HuH-7 (cell line): ENCODE measurements at places on chromosomes 6 and 20.
A peak's percentile ranks its signal among the peaks of the same experiment; 100 is the strongest.

- DNase-seq, result no peak
Measured at GRCh38 chr6:148128014-148128730, 214.5 kb upstream of the SASH1 start.

DNA sequence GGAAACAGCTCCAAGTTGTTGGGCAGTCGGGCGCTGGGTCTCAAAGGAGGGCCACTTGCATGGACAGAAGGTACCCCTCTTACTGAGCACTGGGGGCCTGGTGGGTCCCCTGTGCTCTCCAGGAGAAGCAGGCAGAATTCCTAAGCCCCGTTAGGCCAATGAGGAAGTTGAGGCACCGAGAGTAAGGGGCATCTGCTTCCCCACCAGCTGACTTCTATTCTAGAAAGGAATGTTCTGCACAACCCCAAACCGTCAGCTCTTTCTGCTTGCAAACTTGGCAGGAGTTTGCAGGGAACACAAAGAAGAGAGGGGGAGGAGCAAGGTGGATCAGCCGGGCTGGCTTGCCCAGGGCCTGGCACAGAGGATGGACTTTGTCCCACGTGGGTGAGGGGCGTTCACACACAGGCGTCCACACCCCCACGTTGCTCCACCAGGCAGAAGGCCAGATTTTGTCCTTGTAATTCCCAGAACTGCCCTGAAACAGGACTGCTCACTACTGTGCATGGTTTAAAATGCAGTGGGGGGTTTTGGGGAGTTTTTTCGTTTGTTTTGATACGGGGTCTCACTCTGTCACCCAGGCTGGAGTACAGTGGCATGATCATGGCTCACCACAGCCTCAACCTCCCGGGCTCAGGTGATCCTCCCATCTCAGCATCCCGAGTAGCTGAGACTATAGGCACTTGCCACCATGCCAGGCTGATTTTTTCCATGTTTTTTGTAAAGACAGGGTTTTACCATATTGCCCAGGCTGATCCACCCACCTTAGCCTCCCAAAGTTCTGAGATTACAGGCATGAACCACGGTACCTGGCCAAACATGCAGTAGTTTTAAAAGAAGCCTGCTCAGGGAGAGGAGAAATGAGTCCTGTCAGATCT lies 93.3 kb downstream of the SNX5 start:
- no peak for DNase-seq

GRCh38 chr20:42181064-42181463 lies 562.9 kb upstream of the CHD6 start:
- no peak for DNase-seq

GRCh38 chr6:11381801-11382513 lies 149.5 kb upstream of the NEDD9 start:
- DNase-seq, result no peak

- DNase-seq, result no peak
Measured at GRCh38 chr20:62601172-62601571, 41.1 kb upstream of the SLCO4A1 start.

DNA sequence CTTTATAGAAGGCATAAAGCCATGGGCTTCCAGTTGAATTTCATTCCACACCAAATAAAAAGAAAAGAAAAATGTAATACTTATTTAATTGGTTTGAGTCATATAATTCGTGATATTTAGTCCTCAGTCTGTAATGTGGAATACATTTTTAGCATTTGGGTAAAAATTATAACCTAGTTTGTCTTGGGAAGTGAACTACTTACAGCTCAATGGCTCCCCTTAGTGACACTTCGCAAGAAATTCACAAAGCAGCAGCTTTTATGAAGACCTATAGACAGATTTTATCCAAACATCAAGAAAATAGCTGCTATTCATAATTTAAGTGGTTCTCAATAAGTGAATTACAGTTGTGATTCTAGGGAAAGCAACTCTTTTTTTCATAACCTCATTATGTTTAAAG lies 72.1 kb downstream of the RSPO3 start:
- no peak for DNase-seq

GRCh38 chr6:155223646-155224451 lies 40.0 kb upstream of the CLDN20 start:
- no peak for DNase-seq

DNA sequence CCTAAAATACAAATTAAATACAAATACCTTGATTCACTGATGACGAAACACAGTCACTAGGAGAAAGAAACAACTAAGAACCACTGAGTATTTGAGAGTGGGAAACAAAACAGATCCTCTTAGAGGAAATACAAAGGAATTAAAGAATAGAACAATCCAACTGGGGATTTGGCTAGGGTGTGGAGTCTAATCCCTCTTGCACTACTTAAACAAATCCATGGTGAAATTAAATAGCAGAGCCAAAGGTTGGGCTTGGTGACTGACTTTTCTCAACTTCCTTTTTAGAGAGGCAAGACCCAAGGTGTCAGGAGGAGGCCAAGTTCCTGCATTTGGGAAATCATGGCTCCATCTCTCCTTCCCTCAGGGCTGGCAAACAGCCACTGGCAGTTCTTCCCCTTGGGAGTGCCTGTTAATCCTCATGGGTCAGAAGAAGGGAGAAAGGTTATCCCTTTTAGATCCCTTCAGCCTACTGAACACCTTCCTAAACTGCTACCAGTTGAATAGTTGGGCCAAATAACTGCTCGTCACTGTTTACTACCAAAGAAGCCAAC lies 101.2 kb upstream of the TRAF3IP2 start:
- DNase-seq, result no peak

DNA sequence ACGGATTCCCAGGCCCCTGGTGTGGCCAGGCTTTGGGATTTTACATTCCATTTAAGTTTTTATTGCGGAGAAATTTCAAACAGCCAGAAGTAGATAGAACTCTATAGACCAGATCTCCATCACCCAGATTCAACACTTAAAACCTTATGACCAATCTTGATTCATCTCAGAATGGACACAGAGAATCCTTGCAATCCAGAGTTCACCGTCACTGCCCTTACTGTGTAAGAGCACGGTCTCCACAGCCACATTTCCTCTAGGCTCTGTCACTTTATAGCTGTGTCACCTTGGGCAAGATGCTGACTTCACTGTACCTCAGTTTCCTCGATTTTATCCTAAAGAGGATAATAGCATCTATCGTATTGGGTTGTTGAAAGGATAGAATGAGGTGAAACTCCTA lies 979 bp downstream of the ZNF133 start:
- no peak for DNase-seq

- peak; percentile 56 for DNase-seq
Measured at GRCh38 chr6:136550045-136550329, 235 bp downstream of the MAP7 start.
